ENCODE measurements at places on chromosomes 11 and 22.

- peak; percentile 66 for DNase-seq
Measured at GRCh38 chr11:121630041-121630440, 177.3 kb upstream of the SORL1-AS1 start.

GRCh38 chr22:18057568-18058209, 20.1 kb upstream of the PEX26 start:
- peak; percentile 89 for DNase-seq

DNA sequence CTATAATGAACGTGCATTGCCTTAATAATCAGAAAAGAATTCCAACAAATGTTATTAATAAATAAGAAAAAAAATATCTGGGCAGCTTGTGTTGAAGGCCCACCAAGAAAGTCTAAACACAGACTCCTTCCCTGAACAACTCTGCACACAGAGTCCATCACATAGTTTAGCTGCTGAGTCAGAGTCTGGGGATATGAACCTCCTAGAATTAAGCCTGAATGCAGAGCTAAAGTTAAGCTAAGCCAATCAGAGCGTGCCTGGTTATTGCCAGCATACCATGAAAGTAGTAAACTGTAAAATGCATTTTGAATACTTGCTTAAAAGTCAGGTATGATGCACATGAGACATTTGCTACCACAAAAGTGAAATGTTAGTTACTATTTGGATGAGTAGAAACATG, 25.6 kb upstream of the TENM4 start:
- DNase-seq = peak; percentile 71

GRCh38 chr11:109034339-109034696, 369.4 kb downstream of the DDX10 start:
- no peak for DNase-seq

- no peak for DNase-seq
Measured at GRCh38 chr11:134362192-134362901, 30.6 kb downstream of the GLB1L2 start.

DNA sequence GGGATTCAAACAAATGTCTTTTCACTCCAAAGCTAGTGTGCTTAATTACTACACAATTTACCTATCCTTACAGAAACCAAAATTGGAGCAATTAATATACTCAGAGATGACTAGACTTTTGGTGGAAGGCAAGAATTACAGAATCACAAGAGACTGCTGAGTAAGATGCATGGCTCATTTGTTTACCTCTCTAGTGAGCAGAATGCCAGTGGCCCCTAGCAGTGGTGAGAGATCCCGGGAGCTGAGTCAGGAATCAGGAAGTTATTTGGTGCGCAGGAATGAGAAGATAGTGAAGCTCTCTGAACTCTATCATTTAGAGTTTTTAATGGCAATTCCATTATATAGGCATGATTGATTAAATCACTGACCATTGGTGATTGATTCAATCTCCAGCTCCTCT, 188.9 kb upstream of the SESN3 start:
- peak; percentile 64 for DNase-seq

GRCh38 chr11:12109591-12110196, 696 bp upstream of the MICAL2 start:
- DNase-seq = no peak

DNA sequence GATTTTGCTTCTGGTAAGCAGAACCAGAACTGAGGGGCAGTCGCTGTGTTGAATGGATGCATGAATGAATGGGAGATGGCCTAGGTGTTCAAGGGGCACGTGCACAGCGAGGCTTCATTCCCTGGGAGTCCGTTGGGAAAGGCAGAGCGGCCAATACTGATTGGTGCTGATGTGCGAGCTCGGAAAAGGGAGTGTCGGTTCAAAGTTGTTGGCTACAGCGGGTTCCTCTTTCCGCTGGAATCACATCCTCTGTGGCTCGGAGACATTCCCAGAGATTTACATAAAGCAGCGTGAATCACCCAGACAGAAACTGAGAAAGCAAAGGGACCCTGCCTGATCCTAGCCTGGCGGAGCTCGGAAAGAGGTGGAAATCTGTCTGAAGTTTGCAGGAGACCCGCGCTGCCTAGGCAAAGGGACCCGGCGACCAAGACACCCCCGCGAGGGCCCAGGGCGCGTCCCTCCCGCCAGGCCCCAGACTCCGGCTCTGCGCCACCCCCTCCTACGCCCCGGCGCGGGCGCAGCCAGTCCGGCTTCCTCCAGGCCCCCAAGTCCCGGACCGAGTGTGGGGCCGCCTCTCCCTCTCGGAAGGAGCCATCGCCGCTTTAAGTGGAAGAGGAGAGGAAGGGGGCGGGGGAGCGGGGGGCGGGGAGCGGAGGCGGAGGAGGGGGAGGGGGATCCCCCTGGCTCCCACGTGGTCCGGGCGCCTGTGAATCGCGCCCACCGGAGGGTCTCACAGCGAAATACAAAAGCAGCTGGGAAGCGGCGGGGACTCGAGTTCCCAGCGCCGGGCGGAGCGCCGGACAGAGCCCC, at the start of gene FJX1:
Gene FJX1, plus strand, starts transcription at position 774 of the 810 bp plus-strand sequence. CDS start 177 bp downstream, outside the sequence.
- DNase-seq = peak; percentile 85

- no peak for DNase-seq
Measured at GRCh38 chr22:36682811-36683210, 20.7 kb downstream of the CACNG2 start.

- DNase-seq = no peak
Measured at GRCh38 chr11:11068113-11068512, 210.3 kb upstream of the ZBED5 start.

- DNase-seq = no peak
Measured at GRCh38 chr11:29272019-29272654, 744.7 kb downstream of the KCNA4 start.

Data from fibroblast of skin of left quadriceps (primary cell).